ENCODE measurements at places on chromosomes 12 and 14.

- no peak for DNase-seq
Observed at GRCh38 chr12:88243982-88244381, 101.9 kb downstream of the TMTC3 start.

DNA sequence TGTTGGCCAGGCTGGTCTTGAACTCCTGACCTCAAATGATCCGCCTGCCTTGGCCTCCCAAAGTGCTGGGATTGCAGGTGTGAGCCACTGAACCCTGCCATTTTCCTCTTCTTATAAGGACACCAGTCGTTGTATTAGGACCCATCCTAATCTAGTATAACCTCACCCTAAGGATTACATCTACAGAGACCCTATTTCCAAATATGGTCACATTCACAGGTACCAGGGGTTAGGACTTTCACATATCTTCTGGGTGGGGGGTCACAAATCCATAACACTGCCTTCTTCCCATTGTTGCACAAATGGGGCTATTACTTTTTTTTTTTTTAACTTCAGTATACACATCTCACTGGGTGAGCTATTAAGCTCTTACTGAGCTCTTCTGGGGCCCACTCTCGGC is 38.6 kb downstream of the ARF6 start:
- DNase-seq: no peak

- DNase-seq: no peak
Observed at GRCh38 chr14:45198551-45198950, 54.5 kb downstream of the MIS18BP1 start.

- DNase-seq: no peak
Observed at GRCh38 chr12:88035907-88036289, 6.7 kb upstream of the C12orf50 start.

GRCh38 chr14:19878029-19878642 is 3.2 kb downstream of the OR4K2 start:
- DNase-seq: no peak

GRCh38 chr12:2902272-2902880 is 11.7 kb downstream of the TULP3 start:
- DNase-seq: no peak

DNA sequence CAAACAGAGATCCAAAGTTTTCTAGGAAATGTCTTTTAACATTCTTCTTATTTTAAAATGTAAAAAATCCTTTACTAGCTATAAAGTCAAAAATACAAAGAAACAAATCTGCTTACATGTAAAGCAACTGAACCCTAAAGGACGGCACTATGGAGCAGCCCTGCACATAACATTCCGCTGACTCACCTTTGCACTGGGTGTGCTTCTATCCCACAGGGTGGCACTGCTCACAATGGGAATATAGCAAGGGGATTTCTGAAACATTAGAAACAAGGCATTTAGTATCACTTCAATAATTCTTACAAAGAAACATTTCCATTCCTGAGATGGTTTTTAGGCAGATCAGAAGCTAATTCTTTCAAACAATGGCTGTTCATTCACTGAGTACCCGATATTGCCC is 94.3 kb downstream of the C12orf42 start:
- peak; percentile 10 for DNase-seq

GRCh38 chr12:7035463-7035862 is 17.2 kb upstream of the LPCAT3 start:
- DNase-seq: no peak

Data from ELF-1 (cell line).